T-helper 9 cell (primary cell): ENCODE measurements at places on chromosomes 13 and 19.

DNA sequence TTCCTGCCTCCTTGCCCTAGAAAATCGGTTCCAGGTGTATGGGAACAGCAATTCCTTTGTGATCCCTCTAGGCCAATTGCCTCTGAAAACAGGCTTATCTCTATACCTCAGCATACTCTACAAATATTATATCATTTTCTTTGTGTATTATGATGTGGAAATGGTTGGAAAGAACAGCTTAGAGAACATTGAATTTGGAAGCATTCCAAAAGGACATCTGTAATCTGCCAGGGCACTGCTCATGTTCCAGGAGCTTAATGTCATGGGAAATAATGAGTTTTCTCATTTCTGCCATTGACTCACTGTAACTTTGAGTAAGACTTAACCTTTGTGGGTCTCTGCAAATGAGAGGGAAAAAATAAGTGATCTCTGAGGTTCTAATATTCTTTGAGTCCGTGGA, 147.3 kb downstream of the UFM1 start:
- no peak for DNase-seq

DNA sequence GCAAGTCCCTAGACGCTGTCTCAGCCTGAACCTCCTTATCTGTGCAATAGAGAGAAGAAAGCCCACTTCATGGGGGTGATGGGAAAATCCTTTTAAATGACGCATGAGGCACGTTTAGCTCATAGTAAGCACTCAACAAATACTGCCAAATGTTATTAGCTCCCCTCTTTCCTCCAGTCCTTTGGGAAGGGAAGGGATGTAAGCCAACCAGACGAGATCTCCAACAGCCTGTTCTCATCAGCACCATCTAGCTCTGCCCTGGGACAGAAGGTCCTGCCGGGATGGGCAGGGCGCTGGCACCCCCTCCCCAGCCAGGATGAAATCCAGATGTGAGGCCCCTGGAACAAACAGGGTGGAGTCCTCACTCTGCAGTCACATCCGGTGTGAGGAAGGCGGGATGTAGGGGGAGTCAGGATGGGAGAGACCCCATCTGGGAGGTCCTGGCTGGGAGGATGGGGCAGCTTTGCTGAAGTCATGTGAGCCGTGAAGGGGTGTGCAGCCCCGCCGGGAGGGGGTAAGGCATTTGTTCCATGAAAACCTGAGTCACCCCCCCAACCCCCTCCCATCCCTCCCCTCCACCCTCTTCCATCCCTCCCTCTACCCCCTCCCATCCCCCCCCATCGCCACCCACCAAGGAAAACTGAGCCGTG, 4.6 kb downstream of the S1PR2 start:
- DNase-seq, result no peak

- peak; percentile 63 for DNase-seq
Observed at GRCh38 chr13:27826379-27827353, 34.4 kb downstream of the GSX1 start.

GRCh38 chr19:19361075-19361594, 40.5 kb downstream of the MAU2 start:
- DNase-seq, result peak; percentile 64

- no peak for DNase-seq
Observed at GRCh38 chr13:31427151-31428100, 227.7 kb downstream of the B3GLCT start.

GRCh38 chr13:45615501-45616101, at the start of gene ERICH6B:
ERICH6B (minus strand) TSS chr13:45615739; CDS start chr13:45597005, 18,734 bp downstream.
- no peak for DNase-seq

DNA sequence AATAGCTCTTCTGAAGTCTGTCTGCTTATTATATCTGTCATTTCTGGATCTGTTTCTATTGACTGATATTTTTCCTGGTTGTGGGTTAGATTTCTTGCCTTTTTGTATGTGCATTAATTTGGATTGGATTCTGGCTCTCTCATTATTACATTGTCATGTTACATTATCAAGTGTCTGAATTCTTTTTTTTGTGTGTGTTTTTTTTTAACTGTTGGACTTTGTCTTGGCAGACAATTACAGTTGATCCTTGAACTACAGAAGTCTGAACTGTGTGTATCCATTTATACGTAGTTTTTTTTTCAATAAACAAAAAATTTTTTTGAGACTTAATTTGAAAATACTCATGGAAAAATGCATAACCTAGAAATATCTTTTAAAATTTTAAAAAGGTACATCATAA, 22.5 kb downstream of the RFC3 start:
- no peak for DNase-seq

DNA sequence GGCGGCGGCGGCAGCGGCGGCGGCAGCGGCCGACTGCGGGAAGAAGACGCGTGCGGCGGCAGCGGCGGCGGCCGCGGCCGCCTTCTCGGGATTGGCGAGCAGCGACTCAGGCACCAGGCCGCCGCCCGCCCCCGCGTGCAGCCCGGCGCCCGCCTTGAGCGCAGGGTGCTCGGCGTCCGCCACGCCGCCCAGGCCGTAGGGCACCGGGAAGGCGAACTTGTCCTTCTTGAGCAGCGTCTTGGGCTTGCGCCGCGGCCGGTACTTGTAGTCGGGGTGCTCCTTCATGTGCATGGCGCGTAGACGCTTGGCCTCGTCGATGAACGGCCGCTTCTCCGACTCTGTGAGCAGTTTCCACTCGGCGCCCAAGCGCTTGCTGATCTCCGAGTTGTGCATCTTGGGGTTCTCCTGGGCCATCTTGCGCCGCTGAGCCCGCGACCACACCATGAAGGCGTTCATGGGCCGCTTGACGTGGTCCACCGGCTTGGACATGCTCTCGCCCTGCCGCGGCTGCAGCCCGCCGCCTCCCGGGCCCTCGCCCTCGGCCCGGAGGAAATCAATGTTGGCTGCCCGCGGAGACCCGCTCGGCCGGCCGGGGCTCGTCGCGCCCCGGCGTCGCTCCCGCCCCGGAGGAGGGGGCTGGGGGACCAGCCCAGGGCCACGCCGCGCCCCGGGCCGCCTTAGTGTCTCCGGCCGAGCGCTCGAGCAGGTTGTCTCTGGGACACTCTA, 621 bp downstream of the SOX21 start:
- no peak for DNase-seq

DNA sequence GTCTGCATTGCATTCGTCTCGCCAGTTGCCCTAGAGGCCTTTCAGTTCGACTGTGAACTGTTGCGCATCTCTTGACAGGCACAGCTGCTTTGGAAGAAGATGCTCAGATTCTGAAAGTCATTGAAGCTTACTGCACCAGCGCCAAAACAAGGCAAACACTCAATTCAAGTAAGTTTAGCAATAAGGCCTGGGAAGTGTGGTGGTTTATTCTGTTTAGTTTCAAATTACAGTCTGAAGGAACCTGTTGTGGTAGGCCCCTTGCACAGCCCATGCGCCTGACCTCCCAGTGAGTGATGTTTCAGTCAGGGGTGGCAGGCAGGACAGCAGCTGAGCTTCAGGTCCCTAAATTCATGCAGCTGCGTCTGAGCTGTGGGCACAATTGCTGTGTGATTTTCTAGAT, 32.2 kb upstream of the TEX29 start:
- DNase-seq, result no peak

- no peak for DNase-seq
Observed at GRCh38 chr19:18781885-18782527, 9.1 kb downstream of the COMP start.

DNA sequence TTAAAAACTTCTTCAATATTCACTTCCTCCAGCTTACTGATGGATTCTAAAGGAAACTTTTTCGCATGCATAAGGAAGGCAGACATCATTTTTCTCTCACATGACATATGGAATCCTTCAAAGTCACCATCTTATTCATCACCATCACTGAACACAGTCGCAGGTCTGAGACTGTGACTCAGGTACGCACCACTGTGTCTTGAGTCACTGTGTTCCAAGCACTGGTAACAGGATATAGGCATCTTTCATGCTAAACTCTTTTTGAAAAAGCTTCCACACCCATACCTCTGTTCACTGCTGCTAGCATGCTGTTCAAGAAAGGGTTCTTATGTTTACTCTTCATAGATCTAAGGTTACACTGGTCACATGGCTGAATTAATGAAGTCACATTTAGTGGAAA, 67.0 kb upstream of the SIAH3 start:
- DNase-seq, result no peak

DNA sequence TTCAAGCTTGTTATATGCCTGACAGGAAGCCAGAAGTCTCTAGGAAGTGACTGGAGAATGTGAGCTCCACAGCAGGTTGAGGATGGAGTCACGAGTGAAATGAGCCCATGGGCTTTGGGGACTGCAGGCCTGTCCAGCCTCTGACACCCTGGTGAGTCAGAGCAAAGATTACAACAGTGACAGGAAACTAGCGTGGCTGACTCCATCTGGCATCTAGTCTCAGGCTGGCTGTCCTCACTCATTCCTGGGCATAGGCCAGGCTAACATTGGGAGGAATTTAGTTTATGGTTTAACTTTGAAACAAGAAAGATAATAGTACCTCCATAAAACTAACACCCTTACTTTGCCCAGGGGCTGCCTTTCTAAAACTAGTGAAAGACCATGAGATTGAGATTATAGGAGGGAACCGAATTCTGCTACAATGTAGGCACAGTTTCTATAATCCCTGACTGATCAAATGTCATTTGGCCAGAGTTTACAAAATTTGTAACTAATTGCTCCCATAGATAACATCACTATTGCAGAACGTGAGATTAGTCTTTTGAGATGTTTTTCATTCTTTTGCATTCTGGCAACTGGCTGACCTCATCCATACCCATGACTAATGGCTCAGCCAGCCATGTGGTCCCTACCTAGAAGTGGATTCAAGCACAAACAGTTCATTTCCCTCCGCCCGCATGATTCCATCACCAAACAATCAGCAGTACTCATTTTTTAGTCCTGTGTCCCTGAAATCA, 28.4 kb downstream of the PSG1 start:
- no peak for DNase-seq

GRCh38 chr13:31485651-31486051, 253.7 kb upstream of the RXFP2 start:
- no peak for DNase-seq

- no peak for DNase-seq
Observed at GRCh38 chr19:49216071-49216470, 58.5 kb downstream of the TRPM4 start.

DNA sequence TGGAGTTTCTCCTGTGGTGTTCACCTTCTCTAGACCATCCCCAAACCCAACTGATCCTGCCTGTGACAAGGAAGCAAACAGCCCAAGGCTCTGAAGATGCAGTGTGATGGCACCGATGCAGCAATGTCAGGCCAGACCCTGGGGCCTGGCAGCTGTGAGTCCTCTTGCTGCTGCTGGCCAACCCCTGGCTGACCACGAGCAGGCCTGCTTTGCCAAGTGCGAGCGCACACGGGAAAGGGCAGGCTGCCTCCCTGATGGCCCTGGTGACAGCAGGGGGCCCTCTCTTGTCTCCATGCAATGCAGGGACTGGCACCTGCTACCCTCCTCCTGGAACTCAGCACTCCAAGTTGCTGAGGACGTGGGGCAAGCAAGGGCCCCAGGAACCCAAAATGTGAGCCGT, 5.4 kb upstream of the VSTM2B start:
- no peak for DNase-seq

- no peak for DNase-seq
Observed at GRCh38 chr19:31595521-31595920, 246.3 kb upstream of the TSHZ3 start.

GRCh38 chr13:40619479-40619814, 47.0 kb downstream of the FOXO1 start:
- DNase-seq, result no peak

DNA sequence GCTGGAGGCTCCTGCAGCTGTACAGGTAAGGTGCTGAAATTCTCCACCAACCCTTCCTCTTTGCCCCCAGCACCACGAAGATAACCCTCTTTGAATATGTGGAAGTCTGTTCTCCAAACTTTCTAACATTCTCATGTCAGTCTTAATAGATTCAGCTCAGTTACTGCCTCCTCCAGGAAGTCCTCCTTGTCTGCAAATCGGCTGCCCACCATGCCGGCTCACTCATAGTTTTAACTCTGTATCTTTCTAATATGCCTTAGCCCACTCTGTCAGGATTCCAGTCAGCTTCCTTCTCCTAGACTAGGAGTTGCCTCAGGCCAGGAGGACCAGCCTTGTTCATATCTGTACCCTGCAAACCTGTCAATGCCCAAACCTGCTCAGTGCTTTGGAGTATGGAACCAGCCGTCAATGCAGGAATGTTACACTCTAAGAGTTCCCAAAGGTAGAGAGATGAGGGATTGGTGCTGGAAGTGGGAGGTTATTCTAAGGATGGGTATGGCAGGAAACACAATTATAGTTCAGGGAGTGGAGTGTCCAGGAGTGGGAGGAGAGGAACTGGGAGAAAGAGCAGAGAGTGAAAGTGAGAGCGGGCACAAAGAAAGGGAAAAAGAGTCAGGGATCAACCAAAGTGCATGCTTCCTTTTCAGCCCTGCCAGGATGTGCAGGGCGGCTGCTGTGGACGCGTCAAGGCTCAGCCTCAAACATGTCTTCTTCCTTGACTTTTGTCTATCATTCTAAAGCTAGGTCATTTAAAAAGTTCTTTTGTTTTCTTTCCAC, 38.0 kb upstream of the ALOX5AP start:
- no peak for DNase-seq

DNA sequence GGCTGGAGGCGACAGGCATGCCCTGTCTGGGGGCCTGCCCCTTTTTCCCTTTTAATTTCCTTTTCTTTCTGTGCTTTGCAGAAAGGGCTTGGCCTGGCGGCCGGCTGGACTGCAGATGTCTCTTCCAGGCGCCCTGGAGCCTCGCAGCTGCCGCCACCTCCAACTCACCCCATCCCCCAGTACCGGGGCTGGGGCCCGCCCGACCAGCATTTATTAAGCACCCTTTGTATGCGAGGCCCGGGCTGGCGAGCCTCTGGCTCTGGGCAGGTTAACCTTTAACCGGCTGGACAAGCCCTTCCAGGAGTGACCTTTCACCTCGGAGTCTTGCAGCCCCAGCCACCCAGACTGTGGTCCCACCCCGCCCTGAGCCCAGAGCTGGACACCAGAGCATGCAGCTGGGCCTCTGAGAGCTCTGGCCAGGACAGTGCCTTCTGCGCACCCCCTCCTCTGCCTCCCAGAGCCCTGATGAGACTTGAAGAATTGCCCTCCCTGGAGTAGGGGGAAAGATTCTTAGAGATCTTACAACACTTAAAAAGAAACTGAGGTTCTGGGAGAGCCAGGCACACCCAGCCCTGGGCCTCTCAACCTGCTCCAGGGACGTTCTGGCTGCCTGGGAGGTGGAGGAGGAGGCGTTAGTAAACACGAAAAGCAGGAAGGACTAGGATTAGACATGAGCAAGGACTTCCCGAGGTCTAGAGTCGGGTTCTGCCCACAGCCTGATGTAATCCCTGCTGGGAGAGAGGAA, 1.1 kb upstream of the NR2F6 start:
- no peak for DNase-seq

GRCh38 chr13:72170571-72170970, 303.6 kb upstream of the DACH1 start:
- no peak for DNase-seq

GRCh38 chr13:75359266-75359665, 122.7 kb downstream of the TBC1D4 start:
- no peak for DNase-seq

- no peak for DNase-seq
Observed at GRCh38 chr19:4389511-4390016, 10.8 kb downstream of the SH3GL1 start.

- no peak for DNase-seq
Observed at GRCh38 chr13:20550799-20551198, 16.2 kb upstream of the IFT88 start.
